Neural progenitor cell (in vitro differentiated cells): ENCODE measurements at places on chromosomes 16 and 17. TPM values are rescaled to one million over a fixed set of nuclear protein-coding genes. Genes with fewer than 3 reads are reported as not detected.

GRCh38 chr16:74574146-74574545, 32.8 kb downstream of the GLG1 start:
- H3K36me3 ChIP-seq = no peaks in the 10 kb centered on the region
- no peak overlapping the region for H3K27ac ChIP-seq
- H3K4me3 ChIP-seq = no peak overlapping the region

DNA sequence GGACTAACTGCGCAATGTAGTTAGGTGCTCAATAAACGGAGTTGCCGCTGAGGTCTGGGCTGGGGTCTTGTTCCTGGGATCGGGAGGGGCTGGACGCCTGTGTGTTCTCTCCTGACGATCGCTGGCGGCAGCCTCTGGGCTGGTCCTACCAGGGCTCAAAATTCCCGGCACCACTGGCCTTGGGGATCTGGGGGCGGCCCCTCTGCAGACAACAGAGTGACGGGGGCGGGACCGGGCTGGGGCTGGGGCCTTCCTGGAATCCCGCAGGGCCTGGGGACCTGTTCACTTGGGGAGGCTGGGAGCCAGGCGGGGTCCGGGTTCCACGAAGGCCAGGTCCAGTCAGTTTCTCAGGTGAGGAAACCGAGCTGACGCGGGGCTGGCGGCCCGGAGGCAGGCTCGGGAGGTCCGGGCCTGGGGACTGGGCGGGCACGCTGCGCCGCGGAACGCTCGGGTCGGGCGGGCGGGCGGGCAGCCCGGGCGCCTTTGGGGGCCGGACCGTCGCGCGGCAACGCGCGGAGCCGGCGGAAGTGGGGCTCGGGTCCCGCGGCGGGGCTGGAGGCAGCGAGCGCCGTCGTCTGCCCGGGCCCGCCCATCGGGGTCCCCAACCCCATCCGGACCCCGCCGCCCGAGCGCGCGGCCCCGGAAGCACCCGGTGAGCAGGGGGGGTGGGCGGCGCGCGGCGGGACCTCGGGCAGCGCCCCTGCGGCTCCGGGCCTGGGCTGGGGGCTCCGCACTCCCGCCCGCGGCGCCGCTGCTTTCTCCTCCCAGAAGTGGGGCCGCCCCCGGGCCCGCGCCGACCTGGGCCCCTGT, at the start of gene PIGQ:
Gene PIGQ, plus strand, starts transcription at position 524 of the 810 bp plus-strand sequence. CDS start 4,107 bp downstream, outside the sequence.
- H3K27me3 ChIP-seq = no peaks in the 10 kb centered on the region
- peak within 1 kb of the TSS; percentile 99 for H3K4me3 ChIP-seq
- H3K27ac ChIP-seq = no peak within 1 kb of the TSS
- peaks cover 13% of the 10 kb centered on the region for H3K4me1 ChIP-seq
- no peaks in the 10 kb centered on the region for H3K36me3 ChIP-seq
- peak; percentile 90 for DNase-seq

- H3K4me1 ChIP-seq = peaks cover 11% of the 10 kb centered on the region
- H3K27ac ChIP-seq = no peak overlapping the region
- H3K27me3 ChIP-seq = no peaks in the 10 kb centered on the region
- no peaks in the 10 kb centered on the region for H3K36me3 ChIP-seq
- H3K4me3 ChIP-seq = no peak overlapping the region
Observed at GRCh38 chr17:15154618-15155017, 110.5 kb downstream of the PMP22 start.

The SLC5A11 gene
- 0.09 TPM in 1 of 2 replicates, not detected in the other for total RNA-seq
